ENCODE measurements at places on chromosomes 2 and 18. TPM values are rescaled to one million over a fixed set of nuclear protein-coding genes. Genes with fewer than 3 reads are reported as not detected.

- DNase-seq = no peak
These were observed 1.9 kb upstream of the SPAST start for GRCh38 chr2:32061430-32061829.

- DNase-seq = no peak
These were observed 201.5 kb upstream of the ITGA4 start for GRCh38 chr2:181255651-181256050.

- DNase-seq = no peak
These were observed 1.6 kb upstream of the NAGK start for GRCh38 chr2:71066856-71067255.

- no peak for DNase-seq
These were observed 52.0 kb upstream of the ARL4C start for GRCh38 chr2:234548695-234549420.

GRCh38 chr18:46340716-46341115 lies 236.5 kb downstream of the HAUS1 start:
- no peak for DNase-seq

DNA sequence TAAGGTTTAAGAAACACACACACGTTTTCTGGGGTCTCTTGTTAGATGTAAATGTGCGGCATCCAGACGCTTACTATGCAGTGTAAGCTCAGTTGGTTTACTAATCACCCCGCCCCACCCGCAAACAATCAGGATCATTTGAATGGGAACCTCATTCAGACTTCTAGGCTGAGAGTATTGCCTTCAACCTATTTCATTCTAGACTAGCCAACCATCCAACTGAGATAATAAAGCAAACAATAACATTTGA lies 1.3 kb upstream of the FIGN start:
- no peak for DNase-seq

GRCh38 chr2:69683170-69683971 lies 39.8 kb upstream of the AAK1 start:
- DNase-seq = peak; percentile 57

DNA sequence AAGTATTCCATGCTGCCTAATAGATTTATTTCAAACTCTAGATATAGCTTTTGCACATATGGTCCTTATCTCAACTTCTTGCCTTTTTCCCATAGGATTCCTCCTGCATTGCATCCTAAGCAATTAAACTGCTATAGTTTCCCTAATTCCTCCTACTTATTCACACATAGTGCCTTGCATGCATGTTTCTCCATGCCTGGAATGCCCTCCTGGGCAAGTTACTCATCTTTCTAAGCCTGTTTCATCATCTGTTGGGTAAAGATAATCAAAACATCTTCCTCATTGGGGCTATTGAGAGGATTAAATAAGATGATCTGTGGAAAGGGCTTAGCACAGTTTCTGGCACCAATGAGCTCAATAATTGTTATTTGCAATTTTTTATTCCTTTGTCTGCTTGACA lies 726.5 kb downstream of the SLC4A3 start:
- no peak for DNase-seq

DNA sequence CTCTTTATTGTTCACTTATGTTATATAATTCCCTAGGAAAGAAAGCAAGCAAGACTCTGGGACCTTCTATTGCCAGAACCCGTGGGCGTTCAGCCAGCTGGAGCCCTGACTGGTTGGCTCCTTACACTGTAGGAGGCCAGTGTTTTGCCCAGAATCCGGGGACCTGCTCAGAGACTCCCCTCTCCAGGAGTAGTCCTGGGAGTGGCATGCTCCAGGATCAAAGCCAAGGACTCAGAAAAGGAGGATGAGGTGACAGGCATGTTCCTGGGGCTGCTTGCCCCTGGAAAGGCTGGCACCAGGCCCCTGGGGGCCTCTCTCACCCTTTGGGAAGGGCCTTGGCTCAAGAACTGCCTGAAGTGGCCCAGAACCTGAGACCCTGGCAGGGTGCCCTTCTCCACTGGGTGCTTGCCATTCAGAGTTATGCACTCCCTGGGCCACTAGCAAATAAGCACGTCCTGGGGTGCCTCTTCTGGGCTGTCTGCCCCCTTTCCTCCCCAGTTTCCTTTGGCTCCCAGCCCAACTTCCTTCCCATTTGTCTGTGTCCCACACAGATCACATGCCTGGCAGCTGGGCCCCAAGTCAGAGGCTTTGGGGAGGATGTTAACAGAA lies 19.6 kb upstream of the KIF3C start:
- DNase-seq = peak; percentile 32

DNA sequence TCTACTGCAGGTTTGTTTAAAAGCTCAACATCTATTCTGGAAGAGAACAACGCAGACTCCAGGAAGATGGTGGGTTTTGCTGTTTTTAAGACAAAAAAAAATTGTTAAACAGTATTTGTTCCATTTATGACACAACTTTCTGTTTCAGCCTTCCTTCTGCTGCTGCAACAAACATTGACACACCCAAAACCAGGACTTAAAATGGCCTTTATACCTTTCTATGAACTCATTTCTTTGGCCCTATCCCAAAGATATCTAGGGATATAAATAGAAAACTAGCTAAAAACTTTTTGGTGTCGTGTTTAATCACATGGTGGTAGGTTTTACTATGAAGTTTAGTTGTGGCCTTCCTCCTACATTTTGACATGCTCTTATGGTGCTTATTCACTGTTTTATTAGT lies 964 bp upstream of the GALNT3 start:
- DNase-seq = no peak

- no peak for DNase-seq
These were observed 7.5 kb downstream of the SLC11A1 start for GRCh38 chr2:218389333-218390150.

GRCh38 chr2:235244255-235245220 lies 249.3 kb upstream of the AGAP1 start:
- DNase-seq = no peak

- no peak for DNase-seq
These were observed 273.3 kb upstream of the TCF4 start for GRCh38 chr18:55861266-55861665.

DNA sequence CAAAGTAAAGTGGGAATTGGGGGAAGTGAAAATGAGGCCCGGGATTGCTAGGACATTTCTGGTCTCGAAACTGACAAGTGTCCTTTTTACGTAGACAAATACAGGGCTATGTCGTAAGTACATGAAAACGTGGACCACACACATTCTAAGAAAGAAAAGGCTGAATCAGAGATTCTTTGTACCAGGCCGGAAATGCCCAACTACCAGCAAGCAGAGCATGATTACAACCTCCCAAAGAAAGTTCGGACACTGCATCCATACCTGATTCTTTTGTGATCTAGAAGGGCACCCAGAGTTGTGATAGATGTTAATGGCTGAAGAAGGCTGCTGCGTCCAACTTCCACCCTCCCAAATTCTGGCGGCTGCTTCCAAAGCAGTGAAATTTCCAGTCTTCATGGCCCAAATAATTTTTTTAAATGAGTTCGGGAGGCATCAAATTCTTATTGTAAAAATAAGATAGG lies 1.7 kb downstream of the RBMS1 start:
- no peak for DNase-seq

DNA sequence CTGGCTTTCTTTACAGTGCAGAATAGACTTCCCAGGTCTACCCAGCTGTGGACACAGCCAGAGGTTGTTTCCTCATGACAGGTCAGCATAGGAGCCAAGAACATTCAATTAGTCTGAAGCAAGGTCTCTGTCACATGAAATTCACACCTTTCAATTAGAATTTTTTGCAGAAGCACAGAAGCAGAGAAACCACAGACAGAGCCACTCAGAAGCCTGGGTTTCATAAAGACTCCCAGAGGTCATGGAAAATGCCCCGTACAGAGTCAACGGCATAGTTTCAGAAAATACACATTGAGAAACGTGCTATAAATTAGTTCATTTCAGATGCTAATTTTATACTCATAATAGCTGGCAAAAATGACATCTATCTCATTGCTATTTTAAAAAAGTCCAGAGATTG lies 87.0 kb upstream of the TMEM200C start:
- DNase-seq = no peak

The PLB1 gene
- total RNA-seq = 12.4 TPM

The TP53I3 gene
- total RNA-seq = 10.7 TPM

The MC2R gene
- total RNA-seq = not detected

The SCN1A gene
- total RNA-seq = not detected

The MCFD2 gene
- 88.5 TPM for total RNA-seq

The IL36G gene
- total RNA-seq = not detected

The NGEF gene
- total RNA-seq = 6.8 TPM

All from uterus (tissue), 4 donors.